ENCODE measurements at places on chromosomes 6 and 20.
A peak's percentile ranks its signal among the peaks of the same experiment; 100 is the strongest.

DNA sequence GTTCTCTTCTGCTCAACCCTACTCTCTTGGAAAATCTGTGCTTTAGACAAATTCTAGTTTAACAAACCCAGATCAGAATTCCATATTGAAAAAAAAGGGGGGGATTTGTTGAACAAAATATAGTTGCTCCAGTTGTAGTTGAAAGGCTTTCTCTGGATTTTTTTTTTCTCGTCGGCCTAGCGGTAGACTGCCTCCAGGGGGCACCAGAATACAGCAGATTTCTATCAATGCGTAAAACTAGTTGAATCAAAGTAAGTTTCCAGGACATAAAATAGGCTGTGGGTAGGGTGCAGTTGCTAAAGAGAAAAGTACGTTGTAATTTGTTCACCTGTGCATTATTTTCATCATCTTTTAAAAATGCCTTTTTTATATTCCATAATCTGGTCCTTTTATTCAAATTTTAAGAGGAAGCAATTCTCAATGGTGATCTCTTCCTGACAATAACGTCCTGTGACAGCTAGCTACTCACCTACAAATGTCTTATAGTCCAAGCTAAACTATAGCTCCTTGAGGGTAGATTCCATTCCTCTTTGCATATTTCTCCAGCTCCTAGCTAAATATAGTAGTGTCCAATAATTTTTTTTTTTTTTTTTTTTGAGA lies 105.4 kb downstream of the PERP start:
- DNase-seq, result peak; percentile 70

DNA sequence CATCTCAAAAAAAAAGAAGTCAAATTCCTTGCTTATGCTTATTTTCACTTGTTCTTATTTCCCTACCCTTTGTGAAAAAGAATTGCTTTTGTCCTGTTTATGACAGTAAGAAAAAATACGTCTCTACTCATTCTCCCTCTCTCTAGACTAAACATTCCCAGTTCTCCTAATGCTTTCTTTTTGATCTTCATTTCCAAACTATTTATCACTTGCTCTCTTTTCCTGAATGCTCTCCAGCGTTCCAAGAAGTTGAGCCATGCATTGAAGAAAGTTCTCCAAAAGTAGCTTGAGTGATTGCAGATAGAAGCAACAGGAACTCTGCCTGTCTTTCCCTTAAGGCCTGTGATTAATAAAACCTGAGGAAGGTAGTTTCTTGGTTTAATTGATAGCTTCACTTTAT lies 53.1 kb upstream of the TMEM170B start:
- DNase-seq, result no peak

GRCh38 chr6:157814883-157815282 lies 8.2 kb upstream of the SNX9 start:
- no peak for DNase-seq

- DNase-seq, result no peak
Observed at GRCh38 chr6:110864824-110865223, 9.8 kb upstream of the AMD1 start.

DNA sequence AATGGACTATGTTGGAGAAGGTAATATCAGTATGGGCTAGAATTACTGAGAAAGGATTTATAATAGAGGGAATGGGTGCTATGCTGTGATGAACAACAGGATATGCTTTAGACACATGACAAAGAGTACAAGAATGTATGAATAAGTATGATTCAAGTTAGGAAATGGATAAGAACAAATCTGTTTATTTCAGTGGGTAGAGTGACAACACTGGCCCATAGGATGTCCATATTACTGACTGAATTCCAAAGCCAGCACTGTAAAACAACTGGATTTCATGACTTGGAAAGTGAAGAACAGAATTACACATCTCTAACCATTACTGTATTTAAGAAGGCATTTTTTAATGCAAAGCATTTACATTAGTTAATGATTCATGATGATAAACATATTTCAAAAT lies 35.9 kb downstream of the EPM2A start:
- DNase-seq, result no peak

DNA sequence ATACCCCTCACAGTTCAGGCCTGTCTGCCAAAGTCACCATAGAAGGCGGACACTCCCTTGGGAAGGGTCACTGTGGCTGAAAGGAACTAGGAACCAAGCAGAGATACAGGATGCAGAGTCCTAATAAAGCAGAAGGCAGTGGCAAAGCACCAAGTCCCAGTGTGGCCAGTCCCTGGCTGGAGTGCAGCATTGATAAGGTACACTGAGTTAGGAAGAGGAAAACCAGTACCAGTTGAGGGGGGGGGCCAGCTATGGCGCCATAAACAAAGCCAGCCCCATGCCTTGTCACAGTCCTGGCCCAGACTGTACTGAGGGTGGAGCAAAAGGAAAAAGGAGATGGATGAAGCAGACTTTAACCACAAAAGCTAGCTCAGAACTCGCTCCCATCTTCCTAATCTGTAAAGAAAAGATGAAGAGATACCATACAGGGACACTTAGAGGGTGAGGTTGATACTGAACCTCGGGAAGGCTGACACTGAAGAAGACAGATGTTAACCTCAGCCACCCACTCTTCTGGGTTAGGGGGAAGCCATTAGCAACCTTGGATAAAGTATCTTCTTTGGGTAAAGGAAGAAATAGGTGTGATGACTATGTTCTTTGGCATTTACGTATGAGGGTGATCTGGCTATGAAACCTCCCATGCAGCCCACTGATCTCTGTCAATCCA lies 7.8 kb downstream of the ABHD12 start:
- no peak for DNase-seq

GRCh38 chr20:45047581-45048119 lies 53.3 kb downstream of the KCNS1 start:
- no peak for DNase-seq

Measured in Ammon's horn (tissue), 1 donor.